ENCODE measurements at places on chromosomes 3 and 15.

DNA sequence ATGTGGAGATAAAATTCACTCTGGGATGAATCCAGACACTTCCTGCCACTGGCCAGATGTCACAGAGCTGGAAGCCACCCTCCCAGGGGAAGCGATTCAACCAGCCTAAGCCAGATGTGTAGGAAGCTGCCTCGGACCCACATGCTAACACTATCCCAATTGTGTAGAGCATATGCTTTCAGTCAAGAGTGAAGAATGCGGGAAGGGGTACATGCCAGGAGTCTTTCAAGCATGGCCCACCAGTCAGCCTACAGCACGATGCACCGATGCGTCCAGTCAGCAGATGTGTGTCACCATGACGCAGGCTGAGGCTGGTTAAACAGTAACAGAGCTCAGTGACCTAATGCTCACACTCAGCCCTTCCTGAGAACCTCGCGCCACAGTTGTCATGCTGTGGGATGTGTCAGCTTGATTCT is 38.8 kb upstream of the BNC1 start:
- DNase-seq, result no peak

GRCh38 chr3:57064572-57064971 is 4.1 kb downstream of the SPATA12 start:
- no peak for DNase-seq

DNA sequence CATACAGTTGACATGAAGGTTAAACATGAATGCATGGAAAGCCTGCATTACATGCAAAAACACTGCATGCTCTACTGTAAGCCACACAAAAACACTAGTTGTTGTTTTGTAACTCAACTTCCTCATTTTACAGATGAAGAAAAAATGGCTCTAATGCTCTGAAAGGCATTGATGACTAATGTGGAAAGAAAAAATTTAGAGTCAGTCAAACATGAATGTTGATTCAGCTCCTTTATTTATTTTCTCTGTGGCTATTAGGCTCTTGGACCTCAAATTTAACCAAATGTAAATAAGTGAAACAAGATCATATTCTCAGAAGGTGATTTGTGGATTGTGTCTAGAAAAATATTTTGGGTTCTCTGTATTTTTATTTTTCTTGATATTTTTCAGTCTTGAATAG is 336.7 kb upstream of the ZNF717 start:
- no peak for DNase-seq

DNA sequence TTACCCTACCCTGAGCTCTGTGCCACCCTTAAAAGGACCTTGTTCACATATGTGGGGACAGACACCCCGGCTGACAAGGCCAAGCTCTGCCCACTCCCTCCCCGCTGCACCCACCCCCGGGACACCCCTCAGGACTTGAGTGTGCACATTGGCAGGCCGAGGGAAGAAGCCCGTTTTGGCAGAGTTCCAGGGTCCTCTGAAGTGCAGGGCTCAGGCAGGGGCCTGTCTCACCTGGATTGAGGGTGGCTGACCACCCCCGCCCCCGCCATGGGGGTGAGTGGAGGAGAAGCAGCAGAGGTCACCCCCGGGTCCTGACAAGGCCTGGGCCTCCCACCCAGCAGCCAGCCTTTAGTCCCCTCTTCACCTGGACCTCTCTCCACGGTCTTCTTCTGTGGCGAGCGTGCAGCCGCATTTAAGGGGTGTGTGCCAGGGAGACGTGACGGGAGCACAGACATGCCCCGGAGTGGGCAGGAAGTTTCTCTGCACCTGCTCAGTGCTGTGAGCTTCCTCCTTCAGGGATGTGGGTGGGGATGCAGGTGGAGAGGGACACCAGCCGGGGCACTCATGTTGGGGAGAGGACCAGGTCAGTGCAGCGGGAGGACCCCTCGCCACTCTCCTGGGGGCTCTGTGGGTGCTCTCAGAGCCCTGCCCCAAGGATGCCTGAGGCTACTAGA is 50.7 kb downstream of the LINGO1 start:
- no peak for DNase-seq

GRCh38 chr3:156038869-156039268 is 81.5 kb upstream of the KCNAB1 start:
- no peak for DNase-seq

GRCh38 chr3:172181932-172182586 is 142.7 kb downstream of the FNDC3B start:
- no peak for DNase-seq

GRCh38 chr3:194397757-194398312 is 1.2 kb downstream of the GP5 start:
- no peak for DNase-seq

DNA sequence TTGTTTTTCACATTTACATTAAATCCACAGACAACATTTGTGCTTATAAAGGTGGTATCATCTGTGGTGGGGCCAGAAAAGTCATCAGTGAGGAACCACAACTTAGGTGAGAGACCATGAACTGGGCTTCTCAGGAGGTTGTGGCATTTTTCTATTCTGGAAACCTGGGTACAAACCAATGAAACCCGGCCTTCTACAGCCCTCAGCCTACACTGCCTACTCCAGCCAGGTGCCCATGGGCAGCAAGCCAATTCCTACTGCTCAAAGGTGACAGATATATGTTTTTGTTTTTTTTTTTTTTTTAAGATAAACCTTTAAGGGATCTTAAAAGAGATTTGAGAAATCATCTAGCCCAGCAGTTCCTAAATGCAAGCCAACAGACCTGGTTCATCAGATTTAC is 20.3 kb downstream of the SPG21 start:
- DNase-seq, result no peak

DNA sequence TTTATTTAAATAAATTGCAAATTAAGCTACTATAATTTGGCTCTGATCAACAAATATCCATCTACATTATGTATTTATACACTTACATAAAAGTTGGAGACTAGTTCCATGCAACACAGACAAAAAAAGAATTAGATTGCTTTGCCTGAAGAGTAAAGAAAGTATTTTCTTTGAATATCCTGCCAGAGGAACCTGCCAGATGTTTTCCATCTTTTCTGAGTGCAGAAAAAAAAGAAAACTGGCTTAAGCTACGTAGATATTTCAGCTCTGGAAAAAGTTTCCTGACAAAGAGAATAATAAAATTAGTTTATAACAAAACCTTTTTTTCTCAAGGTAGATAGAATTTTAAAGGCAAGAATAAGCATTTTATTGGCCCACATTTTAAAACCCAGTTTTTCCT is 607.5 kb upstream of the NAALADL2 start:
- DNase-seq, result no peak

GRCh38 chr15:84898761-84899160 is 14.3 kb downstream of the SLC28A1 start:
- DNase-seq, result no peak

GRCh38 chr3:149378478-149379309 is 1.2 kb upstream of the TM4SF1 start:
- no peak for DNase-seq

- DNase-seq, result no peak
Observed at GRCh38 chr3:39502838-39503145, 35.3 kb downstream of the MOBP start.

DNA sequence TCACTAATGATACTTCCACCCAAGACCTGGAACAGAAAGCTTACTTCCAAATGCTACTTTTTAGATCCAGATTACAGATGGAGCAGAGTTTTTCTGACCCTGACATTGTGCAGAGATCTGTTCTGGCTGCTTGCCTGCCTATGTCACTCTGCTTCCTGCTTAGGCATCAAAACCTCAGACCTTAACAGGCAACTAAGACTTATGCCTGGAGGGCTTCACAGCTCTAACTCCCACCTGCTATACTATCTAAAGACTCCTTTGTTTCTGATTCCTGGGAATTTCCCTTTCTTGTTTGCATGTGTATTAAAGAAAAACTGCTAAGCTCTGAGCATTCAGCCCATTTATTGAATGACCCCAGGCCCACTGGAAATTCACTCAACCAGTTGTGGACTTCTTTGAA is 157.4 kb upstream of the NPHP3 start:
- no peak for DNase-seq

GRCh38 chr3:13886593-13887129 is 6.8 kb upstream of the WNT7A start:
- DNase-seq, result no peak

DNA sequence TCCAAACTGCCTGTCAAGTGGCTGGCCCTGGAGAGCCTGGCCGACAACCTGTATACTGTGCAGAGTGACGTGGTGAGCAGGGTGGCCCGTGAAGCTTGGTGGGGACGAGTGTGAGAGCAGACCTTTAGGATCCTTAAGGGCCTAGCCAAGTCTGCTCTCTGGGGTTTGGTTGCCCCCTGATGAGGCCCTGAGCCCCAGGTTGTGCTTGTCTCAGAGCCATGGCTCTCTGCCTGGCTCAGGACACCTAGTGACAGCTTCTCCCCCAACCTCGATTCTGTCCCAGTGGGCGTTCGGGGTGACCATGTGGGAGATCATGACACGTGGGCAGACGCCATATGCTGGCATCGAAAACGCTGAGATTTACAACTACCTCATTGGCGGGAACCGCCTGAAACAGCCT is 14.4 kb downstream of the TYRO3 start:
- DNase-seq, result no peak

GRCh38 chr15:99495430-99496301 is 70.1 kb upstream of the MEF2A start:
- no peak for DNase-seq

- no peak for DNase-seq
Observed at GRCh38 chr3:52451237-52452083, 2.4 kb downstream of the TNNC1 start.

- DNase-seq, result no peak
Observed at GRCh38 chr15:83866692-83867091, 212.8 kb downstream of the ADAMTSL3 start.

DNA sequence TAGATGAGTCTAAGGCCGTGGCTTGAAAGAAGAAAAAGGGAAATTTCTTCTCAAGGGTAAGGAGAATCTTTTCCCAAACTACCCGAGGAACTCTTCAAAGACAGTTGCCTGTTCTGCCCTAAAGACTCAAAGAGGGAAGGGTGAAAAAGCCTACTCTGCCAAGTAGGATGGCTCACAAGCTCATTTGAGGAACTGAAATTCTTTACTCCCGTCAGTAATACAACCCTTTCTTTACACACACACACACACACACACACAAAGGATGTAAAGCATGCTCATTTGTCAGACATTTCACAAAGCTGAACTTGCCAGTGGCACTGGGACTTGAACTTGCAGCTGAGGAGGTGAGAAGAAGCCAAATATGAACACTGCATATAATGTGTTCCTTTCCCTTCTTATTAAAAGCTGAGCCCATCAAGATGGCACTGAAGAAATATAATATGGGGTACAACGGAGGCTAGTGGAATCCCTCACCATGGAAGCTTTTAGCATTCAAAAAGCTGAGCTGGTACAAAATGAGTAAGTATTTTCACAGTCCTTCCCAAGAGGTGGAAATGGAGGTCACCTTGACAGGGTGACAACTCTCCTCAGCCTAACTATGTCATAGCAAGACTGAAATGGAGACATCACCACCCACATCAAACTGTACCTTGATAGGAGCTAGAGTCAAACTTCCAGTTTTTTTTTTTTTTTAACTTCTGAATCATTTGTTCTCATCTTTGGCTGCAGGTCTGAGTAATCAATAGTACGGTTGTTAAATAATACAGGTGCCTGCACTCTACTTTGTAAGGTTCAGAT is 57.6 kb downstream of the TAFA4 start:
- DNase-seq, result no peak

- no peak for DNase-seq
Observed at GRCh38 chr3:122795674-122796195, 866 bp downstream of the SLC49A4 start.

GRCh38 chr15:55060836-55061235 is 135.9 kb downstream of the RSL24D1 start:
- DNase-seq, result no peak

- no peak for DNase-seq
Observed at GRCh38 chr3:43177085-43177484, 71.2 kb upstream of the POMGNT2 start.

DNA sequence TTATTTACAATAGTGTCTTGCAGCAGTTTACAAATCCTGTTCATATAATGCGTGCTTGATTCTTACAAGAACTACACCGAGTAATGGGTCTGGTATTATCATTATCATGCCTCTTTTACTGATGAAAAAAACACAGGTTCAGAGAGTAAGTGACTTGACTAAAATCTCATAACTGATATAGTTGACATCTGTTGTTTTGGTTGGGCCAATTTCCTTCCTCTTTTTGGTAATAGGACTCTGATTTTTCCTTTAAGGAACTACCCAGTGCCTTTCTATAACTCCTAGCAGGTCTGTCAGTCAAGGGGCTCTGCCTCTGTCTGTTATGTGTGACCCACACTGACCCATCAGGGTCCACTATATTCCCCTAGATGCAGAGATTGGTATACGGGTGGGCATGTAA is 14.6 kb upstream of the BLOC1S6 start:
- no peak for DNase-seq

- DNase-seq, result no peak
Observed at GRCh38 chr3:194736896-194737600, 51.4 kb downstream of the FAM43A start.

DNA sequence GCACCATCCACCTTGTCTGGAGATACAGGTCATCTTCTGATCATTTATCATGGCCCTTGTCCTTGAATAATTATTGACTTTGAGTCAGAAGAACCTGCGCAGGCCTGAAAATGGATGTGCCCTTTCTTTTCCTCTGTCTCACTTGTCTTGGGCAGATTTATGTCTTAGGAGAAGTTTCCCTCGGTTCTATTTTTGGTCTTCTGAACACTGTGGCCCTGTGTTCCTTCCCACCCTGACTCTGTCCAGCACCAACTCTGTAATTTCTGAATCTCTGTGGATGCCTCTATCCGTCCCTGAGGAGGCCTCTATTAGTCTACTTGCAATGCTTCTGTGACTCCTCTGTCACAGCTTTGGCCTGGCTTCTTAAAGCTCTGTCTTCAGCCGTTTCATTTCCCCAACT is 680.8 kb upstream of the CFAP20DC start:
- DNase-seq, result no peak

DNA sequence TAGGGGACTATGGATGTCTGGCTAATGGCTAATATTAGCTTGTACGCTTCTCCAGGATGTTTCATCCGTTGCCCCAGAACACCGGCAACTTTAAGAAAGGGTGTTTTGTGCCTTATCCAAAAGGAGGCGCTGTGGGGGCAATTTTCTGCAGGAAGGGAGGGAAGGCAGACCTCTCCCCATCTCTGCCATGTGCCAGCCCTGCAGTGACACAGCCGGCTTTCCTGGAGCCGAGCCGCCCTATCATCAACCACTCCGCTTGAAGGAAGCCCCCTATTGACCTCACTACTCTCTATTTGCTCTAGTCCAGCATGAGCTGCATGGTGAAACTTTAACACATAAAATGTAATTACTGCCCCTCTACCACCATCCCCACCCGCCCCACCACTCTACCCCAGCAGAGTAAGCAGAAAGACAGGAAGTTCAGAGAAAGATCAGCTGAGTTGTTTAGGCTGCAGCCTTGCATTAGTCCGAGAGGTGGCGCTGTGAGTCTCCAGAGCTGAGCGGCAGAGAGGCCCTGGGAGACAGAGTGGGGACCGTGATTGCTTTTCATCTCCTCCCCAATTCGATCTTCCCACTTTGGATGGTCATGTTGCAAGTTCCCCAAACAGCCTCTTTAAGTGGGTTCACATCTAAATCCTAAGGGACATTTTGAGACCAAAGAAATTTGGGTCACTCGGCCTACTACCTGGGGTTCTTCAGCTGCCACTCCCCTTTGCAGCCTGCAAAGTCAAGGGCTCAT is 24.5 kb upstream of the RAD18 start:
- DNase-seq, result peak; percentile 45

Data from stimulated activated CD4-positive, alpha-beta T cell treated with anti-CD3 and anti-CD28 coated beads, Interleukin-15, amount 100 ng/mL, for 1 hour (primary cell).